NCI-H82 (cell line): ENCODE measurements at places on chromosomes 7 and 10.

GRCh38 chr7:105044449-105045070, 30.6 kb downstream of the KMT2E start:
- no peak for DNase-seq

- peak; percentile 53 for DNase-seq
Observed at GRCh38 chr7:43906331-43907010, at the start of gene URGCP. URGCP (minus strand) TSS chr7:43906596; CDS start chr7:43906575, 21 bp downstream.

GRCh38 chr10:17685233-17685840, 41.4 kb downstream of the STAM start:
- DNase-seq, result no peak

DNA sequence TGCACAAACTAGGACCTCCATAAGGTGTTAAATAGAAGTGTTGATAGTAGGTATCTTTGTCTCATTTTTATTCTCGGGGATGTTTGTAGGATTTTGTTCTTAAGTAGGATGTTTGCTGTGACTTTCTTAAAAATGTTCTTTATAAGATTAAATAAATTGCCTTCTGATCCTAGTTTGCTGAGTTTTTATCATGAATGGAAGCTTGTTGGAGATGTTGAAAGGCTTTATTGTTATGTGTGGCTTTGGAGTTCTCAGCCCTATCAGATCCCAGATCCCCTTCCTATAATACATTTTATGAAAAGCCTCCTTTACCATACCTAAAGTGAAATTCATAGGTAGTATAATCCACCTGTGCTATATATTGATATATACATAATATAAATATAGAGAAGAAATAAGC, 40.1 kb downstream of the NHLRC2 start:
- DNase-seq, result no peak

- DNase-seq, result peak; percentile 27
Observed at GRCh38 chr10:29991382-29991781, 68.0 kb downstream of the JCAD start.

- peak; percentile 66 for DNase-seq
Observed at GRCh38 chr7:148847815-148848734, 36.0 kb downstream of the EZH2 start.

- DNase-seq, result no peak
Observed at GRCh38 chr10:125154529-125154928, 5.8 kb downstream of the CTBP2 start.

GRCh38 chr10:5506751-5507648, 7.6 kb upstream of the CALML5 start:
- no peak for DNase-seq

DNA sequence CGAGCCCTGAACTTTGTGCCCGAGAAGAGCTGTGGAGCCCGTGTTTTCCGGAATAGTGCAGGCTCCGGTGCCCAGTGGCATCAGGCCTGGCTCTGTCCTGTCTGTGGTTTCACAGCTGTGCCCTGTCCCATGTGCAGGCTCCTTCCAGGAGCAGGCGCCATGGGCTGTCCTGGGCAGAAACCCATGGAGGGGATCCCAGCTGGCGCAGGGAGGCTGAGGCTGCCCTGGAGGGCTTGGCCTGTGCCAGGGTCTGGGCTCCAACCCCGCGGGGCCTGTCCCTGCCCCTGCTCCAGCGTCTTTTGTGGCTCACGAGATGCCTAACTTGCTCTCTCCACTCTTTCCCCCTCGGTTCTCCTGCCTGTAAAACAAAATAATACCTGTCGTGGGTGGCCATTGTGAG, 23.3 kb upstream of the CRHR2 start:
- no peak for DNase-seq

- DNase-seq, result no peak
Observed at GRCh38 chr7:41588341-41588740, 114.5 kb downstream of the INHBA start.

- DNase-seq, result no peak
Observed at GRCh38 chr10:67819768-67820204, 18.2 kb downstream of the DNAJC12 start.

GRCh38 chr7:19146699-19147098, 1.5 kb upstream of the FERD3L start:
- no peak for DNase-seq

- DNase-seq, result no peak
Observed at GRCh38 chr10:120457431-120458172, 575 bp downstream of the PLPP4 start.

GRCh38 chr10:110009736-110010475, 2.1 kb downstream of the ADD3 start:
- peak; percentile 29 for DNase-seq

GRCh38 chr7:4745971-4746919, 29.2 kb upstream of the AP5Z1 start:
- no peak for DNase-seq

GRCh38 chr7:132035517-132036362, 479.3 kb upstream of the PODXL start:
- DNase-seq, result peak; percentile 29

DNA sequence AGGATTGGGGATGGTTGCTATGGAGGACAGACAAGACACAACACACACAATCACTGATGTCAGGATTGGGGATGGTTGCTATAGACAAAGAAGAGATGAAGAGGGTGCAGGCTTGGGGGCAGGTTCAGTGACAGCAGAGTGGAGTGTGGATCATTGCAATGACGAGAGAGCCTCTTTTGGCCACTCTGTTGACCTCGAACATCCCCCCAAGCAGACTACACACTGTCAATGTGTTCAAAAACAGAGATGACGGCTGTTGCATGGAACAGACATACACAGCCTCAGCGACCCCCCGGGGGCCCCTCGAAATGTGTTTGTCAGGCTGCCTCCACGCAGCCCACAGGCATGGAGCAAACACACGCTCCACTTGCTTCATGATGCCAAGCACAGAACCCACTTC, 133.0 kb downstream of the PTPRN2 start:
- DNase-seq, result no peak

GRCh38 chr10:18140957-18141845, 977 bp downstream of the CACNB2 start:
- DNase-seq, result peak; percentile 32

GRCh38 chr7:108455998-108456677, at the start of gene NRCAM:
NRCAM (minus strand) TSS chr7:108456436; CDS start chr7:108240064, 216,372 bp downstream.
- DNase-seq, result peak; percentile 97

DNA sequence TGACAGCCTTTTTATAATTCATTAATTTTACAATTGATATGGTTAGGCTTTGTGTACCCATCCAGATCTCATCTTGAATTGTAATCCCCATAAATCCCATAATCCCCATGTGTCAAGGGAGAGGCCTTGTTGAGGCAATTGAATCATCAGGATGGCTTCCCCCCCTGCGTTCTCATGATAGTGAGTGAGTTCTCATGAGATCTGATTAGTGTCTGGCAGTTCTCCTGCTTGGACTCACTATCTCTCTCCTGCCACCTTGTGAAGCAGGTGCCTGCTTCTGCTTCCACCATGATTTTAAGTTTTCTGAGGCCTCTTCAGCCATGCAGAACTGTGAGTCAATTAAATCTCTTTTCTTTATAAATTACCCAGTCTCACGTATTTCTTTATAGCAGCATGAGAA, 165.7 kb upstream of the GNAI1 start:
- DNase-seq, result peak; percentile 99

- DNase-seq, result peak; percentile 41
Observed at GRCh38 chr10:58651040-58651439, 138.4 kb downstream of the BICC1 start.

DNA sequence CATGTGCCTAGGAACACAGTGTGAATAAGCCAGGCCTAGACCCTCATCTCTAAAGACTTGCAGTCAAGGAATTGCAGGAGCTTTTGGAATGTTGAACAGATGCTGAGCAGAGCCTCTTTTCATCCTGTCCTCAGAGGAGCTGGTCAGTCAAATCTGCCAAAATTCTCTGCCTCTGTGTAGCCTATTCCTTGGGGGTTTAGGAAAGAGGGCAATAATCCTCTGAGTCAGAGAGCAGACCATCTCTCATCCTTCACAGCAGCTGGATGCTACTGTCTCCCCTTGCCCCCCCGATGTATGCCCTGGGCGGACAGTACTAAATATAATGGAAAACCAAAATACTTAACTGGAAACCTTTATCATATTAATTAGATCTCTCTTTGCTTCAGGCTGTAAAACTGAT, 52.6 kb downstream of the BICC1 start:
- peak; percentile 84 for DNase-seq

DNA sequence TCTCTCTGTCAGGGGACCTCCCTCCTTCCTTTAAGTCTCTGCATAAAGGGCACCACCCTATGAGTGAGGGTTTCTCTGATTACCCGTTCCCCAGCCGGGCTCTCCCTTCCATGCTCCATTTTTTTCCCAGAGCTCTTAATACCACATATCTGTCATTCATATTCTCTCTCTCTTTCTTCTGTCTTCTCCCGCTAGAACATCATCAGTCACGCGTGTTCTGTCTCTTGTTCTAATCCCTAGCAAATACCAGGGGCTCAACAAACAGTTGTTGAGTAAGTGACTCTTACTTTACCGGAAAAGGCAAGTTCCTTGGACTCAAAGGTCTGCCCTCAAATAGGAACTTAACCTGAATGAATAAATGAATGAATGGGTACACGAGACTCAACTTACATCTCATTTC, 68.5 kb downstream of the RSU1 start:
- DNase-seq, result peak; percentile 28

GRCh38 chr7:158765020-158765419, 60.4 kb upstream of the NCAPG2 start:
- DNase-seq, result no peak
